ENCODE measurements at places on chromosomes 3 and 15.
A peak's percentile ranks its signal among the peaks of the same experiment; 100 is the strongest.

DNA sequence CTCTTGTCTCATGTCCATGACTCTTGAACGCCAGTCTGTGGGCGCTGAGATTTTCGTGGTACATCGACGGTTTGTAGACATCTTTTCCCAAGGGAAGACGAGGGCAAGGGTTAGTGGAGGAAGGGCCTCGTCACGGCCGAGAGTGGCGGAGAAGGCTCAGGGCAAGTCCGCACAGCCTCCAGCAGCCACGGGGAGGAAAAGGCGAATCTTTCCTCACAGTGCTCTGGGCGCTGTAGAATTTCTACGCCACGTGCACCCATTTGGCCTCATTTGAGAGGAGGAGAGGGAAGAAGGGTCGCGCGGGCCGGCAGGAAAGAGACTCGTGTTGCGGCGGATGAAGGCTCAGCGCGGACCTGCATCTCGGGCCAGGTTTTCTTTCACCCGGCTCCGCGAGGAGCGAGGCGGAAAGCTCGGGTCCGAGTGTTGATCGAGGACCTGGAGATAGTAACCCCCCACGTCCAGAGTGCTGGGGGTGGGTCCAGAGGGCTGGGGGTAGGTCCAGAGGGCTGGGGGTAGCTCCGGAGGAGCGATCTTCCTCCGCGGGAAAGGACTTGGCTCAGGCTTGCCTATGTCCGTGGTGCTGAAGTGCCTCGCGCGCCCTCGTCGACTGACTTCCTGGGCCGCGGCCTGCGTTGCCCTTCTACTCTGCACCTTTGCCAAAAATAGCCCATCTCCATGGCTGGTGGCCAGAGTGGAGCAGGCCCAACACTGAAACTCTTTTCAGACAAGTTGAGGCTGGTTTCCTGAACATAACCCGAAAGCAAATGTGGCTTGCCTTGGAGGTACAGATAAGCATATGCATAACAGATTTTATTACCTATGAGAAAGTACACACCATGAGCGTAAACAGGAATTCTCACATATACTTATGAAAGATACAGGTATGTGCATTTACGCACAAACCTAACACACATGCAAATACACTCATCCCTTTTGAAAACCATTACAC lies 1.1 kb downstream of the SLC35G2 start:
- DNase-seq = peak; percentile 67

DNA sequence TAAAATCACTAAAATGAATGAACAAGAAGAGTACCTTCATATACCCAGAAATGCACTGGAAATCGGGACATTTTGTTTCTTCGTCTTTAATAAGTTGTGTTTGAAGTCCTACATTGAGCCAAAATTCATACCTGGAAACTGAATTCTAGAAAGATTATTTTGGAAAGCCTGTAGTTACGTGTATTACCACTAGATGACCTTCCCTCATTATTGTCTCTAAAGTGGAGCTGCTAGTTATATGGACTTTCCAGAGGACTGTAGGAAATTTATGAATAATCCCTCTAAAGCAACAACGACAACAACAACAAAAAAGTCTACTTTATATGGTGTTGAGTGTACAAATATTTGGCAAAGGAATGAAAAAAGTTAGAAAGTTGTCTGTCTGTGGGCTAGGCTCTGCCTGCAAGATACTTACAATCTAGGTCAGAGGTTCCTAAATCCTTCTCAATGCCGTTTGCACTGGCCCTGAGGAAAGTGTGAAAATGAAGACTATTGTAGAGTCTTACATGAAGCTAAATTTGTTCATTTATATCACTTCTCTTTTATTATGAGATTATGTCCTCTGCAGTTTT lies 234.8 kb upstream of the NR2E3 start:
- DNase-seq = peak; percentile 2

DNA sequence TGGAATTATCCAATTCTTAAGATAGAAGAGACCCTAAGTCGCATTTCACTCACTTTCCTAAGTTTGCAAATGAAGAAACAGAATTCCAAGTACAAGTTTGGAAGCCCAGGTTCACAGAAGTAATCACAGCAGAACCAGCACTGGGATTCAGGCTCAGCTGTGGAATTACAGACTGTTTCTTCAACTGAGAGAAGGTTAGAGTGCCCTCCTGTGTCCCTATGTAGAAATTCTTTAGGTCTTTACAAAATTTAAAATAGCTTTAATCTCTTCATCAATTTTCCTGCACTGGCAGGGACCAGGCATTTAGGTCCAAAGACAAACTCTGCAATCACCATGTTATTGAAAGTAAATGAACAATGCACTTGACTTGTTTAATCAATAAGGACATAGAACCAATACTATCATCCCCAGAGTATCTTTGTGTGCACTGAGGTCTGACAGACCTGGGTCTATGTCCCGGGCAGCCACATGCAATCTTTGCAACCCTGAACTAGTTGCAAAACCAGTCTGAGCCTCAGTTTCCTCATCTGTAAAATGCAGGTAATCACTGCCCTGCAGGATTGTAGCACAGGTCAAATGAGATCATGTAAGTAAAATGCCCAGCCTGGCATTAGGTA lies 96.3 kb upstream of the ZBED2 start:
- DNase-seq = peak; percentile 33

DNA sequence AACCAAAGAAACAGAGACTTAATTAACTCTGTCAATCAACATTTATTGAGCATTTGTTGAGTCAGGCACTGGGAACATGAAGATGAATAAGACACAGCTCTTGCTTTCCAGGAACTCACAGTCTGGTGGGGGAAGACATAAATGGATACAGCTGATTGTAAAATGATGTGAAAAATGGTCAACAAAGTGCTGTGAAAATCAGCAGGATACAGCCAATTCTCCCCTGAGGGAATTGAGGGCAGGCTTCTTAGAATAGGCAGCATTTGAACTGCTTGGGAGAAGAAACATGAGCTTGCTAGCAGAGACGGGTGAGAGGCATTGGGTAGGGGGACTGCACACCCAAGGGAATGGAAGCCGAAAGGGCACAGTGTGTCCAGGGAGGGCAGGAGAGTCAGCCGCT lies 41.1 kb downstream of the MFSD1 start:
- no peak for DNase-seq

GRCh38 chr15:36004891-36005490 lies 459.0 kb upstream of the DPH6 start:
- no peak for DNase-seq

DNA sequence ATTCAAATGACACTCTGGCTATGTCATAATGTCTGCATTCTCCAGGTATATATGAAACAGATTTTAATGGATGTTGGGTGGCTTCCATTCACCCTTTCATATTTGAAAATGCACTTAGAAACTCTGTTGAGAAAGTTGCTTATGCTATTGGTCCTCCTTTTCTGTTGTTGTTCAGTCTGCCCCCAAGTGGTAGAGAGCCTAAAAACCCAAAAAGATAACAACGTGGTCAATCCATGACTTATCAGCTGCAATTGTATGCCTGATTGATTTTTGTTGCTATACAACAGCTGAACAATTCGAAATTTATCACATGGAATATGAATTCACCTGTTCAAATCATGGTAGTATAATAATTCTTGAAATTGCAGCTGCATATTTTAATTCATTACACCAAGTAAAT lies 279.8 kb downstream of the ROBO2 start:
- DNase-seq = no peak

DNA sequence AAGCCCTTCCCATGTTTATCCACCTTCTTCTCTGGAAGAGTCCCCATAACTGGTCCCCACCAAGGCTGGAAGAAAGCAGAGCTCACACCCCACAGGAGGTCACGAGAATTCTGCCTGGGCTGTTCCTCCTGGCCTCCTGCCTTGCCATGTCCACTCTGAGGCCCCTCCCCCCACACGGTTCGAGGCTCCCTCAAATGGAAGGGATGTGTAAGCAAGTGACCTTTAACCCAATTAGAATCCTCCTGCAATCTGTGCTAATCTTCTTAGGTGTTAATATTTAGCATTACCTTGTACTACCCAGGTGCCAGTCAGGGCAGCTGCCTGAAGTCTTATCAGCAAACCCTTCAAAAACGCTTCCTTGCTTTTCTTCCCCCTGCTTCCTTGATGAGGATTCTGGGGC lies 32.4 kb upstream of the DYNC1LI1 start:
- DNase-seq = no peak

GRCh38 chr15:63109920-63110319 lies 11.7 kb upstream of the LACTB start:
- DNase-seq = no peak
